ENCODE measurements at places on chromosomes 5 and 9.

DNA sequence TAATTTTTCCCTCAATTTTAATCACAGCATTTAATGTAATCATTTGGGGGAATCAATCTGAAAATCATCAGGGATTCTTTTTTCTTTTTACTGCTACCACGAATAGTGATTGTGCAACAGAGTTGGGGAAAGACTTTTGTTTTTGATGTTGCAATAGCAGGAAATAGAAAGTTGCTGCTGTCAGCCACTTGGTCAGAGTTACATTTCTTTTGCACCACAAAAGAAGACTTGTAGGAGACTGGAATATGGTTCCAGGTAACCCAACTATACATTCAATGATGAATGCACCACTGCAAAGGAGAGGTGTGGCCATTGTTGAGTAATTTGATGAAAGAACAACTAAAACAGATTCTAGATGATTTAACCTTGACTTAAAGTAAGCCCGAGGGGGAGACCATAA is 46.3 kb upstream of the PALM2AKAP2 start:
- peak; percentile 42 for DNase-seq

- DNase-seq, result no peak
Measured at GRCh38 chr9:4799775-4800174, 7.0 kb downstream of the RCL1 start.

DNA sequence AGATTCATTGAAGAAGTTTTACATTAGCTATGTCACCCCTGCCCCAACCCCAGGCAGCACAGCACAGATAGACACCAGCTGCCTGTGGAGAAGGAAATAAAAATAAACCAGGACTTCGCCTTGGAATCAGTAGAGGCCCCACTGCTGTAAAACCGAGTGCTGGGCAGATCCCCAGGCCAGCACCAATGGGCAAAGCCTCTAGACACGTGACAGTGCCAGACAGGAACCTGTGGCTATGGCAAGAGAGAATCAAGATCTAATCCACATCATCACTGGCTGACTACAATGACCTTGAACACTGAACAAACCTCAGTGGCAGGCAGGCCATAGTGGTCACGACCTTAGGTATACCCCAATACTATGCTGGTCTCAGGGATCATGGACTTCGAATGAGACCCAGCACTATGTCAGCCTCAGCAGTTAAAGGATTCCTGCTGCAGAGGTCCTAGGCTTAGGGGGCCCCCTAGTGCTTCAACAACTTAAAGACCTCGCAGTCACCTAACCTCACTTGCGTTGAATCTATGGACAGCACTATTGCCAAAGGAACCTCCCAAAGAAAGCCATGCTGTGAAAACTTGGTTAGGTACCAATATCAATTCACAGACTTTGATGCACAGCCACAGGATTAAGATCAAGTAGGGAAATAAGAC is 2118.6 kb upstream of the C9orf72 start:
- DNase-seq, result no peak

DNA sequence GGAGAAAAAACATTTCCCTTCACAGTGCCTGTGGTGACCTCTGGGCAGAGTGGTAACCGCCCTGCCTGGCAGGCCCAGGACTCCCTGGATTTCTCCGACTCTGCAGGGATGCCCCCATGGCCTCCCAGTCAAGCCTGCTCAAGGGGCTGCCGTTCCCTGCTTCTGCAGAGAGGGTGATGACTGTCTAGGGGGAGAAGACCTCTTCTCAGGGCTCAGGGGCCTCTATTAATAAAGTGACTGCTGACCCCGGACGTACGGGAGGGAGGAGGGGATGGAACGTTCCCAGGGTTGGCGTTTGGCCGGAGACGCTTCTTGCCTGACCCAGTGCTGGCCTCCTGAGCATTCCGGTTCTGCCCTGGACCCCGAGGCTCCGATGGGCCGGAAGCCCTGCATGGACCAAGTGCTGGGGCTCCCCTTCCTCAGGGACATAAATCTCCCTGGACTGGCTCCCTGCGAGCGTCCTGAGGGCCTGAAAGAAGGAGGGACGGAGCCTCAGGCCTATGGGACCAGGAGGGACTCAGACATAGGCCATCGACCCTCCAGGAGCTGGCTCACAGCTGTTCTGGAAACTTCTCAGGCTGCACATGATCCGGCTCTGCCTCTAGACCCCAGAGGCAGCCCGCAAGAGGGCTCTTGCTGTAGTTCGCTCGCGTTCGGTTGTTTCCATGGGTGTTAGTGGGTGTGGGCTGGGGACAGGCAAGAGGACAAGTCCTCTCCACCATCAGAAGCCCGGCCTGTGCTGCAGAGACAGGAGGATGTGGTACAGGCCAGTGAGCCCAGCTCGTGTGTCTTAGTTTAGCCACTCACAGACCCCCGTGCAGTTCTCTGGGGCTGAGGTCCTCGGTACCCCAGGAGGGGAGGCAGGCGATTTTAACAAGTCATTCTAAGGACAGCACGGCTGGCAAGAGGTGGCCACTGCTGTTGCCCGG is 8.1 kb upstream of the RNU6ATAC start:
- DNase-seq, result peak; percentile 64

GRCh38 chr5:86983208-86983607 is 284.5 kb upstream of the RASA1 start:
- DNase-seq, result no peak

- DNase-seq, result no peak
Measured at GRCh38 chr9:37715260-37715659, 38.3 kb upstream of the TRMT10B start.
